ENCODE measurements at places on chromosomes 1 and 21.

DNA sequence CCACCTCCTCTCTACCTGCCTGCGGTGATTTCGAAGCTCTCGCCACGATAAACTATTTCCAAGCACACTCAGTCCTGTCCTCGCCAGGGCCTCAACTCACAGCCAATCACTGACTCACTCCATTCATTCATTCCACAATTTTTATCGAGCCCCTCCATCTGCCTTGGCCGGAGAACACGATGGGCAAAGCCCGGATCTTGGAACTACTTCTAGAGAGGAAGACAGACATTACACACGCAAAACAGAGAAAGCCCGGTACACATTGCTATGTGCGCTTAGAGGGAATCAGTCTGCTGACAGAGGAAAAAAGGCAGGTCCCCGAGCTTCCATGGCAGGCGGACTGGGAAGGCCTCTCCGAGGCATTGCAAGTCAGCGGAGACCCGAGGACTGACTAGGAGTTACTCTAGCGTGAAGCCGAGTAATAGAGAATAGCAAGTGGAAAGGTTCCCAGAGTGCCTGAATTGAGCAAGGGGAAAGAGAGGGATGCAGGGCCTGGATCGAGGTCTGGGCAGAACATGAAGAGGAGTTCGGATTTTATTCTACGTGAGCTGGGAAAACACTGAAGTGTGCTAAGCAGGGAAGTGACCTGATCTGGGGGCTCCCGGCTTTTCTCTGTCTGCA is 54.2 kb upstream of the DNAJC6 start:
- peak; percentile 22 for DNase-seq

DNA sequence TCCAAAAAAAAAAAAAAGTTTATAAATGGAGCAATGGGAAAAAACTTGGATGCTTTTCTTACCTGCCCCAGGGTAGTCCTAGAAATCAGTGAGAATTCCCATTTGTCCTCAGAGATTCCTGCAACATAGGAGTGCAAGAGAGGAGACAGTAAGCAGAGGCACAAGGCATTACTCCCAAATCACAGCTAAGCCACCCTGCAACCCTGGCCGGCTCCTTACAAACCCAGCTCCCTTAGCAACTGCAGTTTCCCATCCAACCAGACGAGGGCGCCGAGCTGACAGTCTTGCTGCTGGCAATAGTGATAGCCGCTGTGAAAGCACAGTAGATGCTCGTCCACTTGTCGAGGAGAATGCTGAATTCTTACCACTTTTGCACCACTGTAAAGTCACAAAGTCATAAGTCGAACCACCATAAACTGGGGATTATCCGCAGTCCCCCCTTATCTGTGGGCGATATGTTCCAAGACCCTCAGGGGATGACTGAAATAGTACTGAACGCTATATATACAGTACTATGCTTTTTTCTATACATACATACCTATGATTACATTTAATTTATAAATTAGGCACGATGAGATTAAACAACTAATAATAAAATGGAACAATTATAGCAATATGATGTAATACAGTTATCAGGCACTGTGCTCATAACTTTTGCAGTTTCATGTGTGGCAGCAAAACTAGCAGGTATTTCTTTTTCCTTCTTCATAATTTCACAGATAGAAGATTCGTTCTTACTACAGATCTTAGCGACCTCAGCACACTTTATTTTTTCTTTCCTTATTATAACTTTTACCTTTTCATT is 6.0 kb upstream of the PITHD1 start:
- DNase-seq, result peak; percentile 90

- no peak for DNase-seq
Measured at GRCh38 chr1:214264196-214264595, 16.8 kb upstream of the SMYD2 start.

GRCh38 chr1:39268112-39268581 is 63.7 kb downstream of the MACF1 start:
- DNase-seq, result peak; percentile 74

DNA sequence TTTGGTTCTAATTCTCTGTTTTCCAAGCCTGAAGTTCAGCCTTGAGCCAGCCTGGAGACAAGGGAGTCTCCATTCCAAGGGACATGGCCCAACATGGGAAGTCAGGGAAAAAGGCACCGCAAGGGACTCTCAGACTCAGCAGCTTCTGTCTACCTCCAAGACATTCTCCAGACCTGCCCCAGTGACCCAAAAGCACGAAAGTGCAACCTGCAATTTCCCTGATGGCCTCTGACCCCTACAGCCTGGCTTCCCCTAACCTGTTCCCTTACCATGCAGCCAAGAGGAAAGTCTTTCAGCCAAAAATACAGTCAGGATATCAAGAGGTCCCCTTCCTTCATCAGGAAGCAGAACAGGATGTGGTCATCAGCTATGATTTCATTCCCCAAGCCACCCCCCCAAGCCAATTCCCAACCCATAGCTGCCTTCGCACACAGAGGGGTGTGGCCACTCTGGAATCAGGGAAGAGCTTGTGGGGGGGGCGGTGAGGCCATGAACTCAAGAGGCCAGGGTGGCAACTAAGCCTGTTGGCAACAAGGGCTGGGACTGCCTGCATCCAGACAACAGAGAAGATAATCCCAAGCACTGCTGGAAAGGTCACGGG is 59.2 kb downstream of the TIAM1 start:
- peak; percentile 63 for DNase-seq

GRCh38 chr1:152251391-152251790 is 27.4 kb upstream of the HRNR start:
- no peak for DNase-seq

- no peak for DNase-seq
Measured at GRCh38 chr1:201128476-201128875, 1.5 kb upstream of the ASCL5 start.

GRCh38 chr21:7917729-7918128 is 2603.7 kb upstream of the TPTE start:
- no peak for DNase-seq

DNA sequence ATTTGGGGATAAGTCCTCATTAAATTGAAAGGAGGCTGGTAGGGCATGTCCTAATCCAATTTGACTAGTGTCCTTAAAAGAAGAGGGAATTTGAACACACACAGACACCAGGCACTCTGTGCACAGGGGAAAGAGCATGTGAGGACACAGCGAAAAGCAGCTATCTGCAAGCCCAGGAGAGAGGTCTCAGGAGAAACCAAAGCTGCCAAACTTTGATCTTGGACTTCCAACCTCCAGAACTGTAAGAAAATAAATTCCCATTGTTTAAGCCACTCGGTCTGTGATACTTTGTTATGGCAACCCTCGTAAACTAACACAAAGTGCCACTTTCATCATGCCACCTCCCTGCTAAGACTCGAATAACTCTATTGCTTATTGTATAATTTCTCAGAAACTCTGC is 13.8 kb downstream of the PLA2G4A start:
- no peak for DNase-seq

- no peak for DNase-seq
Measured at GRCh38 chr21:44749759-44750674, 38.6 kb upstream of the TSPEAR start.

DNA sequence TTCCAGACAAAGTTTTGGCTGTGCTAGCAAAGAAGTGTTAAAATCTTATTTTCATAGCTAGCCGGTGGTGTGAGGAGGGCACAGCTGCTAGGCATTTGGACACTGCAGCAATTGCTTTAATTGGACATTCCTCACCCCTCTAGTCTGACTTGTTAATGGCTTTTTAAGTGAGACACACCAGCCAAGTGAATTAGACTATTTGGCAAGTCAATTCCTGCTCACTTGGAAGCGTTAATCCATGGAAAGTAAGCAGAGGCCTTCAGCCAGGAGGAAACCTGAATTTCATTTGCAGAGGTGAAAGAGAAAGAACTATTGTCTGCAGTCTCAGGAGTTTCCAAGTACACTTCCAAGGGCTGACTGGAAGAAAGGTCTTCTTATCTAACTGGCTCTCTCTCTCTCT is 175.7 kb downstream of the ST6GALNAC3 start:
- no peak for DNase-seq

DNA sequence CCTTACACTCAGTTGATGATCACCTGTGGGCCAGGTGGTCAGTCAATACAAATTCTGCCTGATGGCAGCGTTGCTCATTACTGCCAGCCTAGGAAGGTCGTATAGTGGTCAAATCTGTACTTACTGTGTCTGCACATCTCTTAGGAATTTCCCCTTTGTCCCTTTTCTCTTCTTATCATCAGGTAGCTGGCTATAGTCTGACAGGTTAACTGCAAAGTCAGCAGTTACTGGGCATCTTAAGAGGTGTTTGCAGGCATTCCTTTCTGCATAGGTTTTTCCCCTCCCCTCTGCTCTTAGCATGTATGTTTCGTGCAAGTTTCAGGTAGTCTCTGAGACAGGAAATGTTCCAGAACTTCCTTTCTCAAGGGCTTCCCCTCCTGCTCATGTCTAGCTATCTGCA is 298.7 kb downstream of the LRRIQ3 start:
- no peak for DNase-seq

DNA sequence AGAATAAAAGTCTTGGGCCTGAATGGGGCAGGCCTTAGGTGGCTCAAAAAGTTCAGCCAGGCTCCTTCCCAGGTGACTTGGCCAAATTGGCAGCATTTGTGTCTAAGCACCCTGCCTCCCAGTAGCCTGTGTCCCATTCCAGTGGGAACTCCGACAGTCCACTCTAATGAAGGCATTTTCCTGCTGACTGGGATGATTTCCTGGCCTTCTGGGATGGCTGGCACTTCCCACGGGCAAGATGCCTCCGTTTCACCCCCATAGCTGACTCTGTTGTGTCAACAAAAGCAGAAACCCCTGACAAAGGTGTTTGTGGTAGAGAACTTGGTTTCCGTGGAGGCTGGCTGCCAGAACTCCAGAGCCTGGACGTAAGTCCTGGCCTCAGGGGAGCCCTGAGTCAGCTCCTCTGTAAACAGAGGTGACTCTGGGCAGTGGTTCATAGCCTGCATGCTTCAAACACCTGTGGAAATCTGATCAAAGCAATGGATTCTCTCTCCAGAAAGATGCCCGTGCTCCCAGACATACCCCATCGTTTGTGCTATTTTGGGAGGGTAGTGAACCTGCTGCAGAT is 36.6 kb downstream of the WNT3A start:
- no peak for DNase-seq

GRCh38 chr1:155892796-155893195 is 18.4 kb downstream of the RIT1 start:
- DNase-seq, result no peak

GRCh38 chr1:222557148-222557547 is 9.2 kb upstream of the HHIPL2 start:
- no peak for DNase-seq

DNA sequence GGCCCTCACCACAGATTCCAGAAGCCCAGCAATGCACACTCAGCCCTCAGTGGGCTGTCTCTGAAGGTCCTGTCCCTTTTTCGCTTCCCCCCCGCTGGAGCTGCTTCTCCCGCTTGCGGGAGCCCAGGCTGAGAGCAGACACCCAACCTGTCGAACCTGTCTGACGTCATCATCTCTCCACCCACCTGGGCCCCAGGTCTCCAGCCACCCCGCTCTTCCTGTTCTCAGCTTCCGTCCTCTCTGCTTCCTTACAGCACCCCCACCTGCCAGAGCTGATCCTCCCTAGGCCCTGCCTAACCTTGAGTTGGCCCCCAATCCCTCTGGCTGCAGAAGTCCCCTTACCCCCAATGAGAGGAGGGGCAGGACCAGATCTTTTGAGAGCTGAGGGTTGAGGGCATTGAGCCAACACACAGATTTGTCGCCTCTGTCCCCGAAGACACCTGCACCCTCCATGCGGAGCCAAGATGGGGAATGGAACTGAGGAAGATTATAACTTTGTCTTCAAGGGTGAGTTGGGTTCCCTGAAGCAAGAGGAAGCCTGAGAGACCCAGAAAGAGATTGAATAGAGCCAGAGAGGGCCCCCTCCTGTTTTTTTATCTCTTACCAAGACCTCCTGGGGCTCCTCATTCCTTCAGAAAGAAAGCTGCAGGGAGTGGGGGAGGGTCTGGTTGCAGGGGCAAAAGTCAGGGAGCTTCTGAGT is at the start of gene RAB25:
TSS of gene RAB25 (plus strand) at position 224 of the 700 bp plus-strand sequence. CDS start at position 465, 241 bp downstream.
- DNase-seq, result no peak

DNA sequence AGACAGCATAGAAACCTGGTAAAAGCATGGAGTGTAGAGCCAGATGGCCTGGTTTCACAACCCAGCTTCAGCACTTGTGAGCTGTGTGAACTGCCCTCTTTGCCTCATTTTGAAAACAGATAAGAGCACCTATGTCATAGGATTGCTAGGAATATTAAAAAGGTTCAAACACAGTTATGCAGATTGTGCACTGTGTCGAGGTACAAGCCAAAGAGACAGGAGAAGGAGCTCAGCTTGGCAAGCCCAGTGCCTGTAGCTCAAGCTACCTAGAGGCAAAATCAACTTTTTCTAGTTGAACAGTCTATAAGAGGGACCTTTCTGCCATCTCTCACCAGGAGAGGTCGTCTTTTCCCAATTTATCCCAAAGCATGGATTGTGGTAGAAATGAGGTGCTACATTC is 5.0 kb downstream of the CHODL start:
- DNase-seq, result no peak

DNA sequence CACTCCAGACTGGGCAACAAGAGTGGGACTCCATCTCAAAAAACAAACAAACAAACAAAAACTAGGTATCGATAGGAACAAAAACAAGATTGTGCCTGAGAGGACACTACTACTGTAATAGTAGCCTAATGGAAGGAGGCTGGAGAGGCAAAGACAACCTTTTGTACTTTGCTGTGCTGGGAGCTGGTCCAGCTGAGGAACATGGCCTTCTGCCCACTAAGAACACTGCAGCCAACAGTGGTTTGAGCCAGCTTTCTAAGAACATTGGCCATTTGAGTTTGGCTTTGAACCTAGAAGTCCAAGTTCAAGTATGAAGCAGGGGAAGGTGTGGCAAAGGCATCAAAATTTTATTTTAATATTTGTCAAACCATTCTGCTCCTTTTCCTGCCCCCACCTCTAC is 22.7 kb upstream of the RGS8 start:
- no peak for DNase-seq

- DNase-seq, result no peak
Measured at GRCh38 chr1:210571356-210572284, 242.9 kb downstream of the HHAT start.

DNA sequence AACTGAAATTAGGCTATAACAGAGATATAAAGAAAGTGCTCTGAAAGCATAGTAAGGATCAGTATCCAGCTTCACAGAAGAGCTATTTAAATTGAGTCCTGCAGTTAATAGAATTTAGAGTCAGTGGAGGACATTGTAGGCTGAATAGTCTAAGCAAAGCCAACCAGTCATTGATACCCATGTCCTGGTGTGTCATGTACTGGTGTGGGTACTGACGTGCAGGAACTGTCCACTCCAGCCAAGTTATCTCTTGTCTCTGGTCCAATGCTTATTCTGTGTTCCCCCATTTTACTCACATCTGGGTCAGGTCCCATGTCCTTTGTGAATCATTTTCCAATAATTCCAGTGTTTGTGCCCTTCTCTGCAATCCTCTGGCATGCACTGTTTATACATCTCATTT is 90.0 kb downstream of the MACF1 start:
- no peak for DNase-seq

GRCh38 chr1:117286145-117286544 is 75.4 kb upstream of the VTCN1 start:
- DNase-seq, result no peak

DNA sequence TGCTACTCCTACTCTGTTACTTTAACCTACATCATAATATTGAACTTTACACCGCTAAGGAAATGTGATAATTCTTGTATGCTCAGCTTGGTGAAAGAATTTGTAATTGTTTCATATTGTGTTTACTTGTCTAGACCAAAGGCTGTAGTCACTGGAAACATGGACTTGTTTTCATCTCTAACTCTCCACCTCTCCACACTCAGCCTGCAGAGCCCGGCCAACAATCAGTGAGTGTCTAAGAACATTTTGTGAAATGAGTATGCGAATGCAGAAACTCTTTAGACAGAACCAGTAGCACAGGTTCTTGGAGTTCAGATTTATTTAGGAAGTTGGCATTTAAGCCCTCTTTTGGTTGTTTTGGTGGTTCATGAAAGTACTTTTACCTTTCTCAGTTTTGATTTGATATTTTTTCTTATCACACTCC is 3.2 kb upstream of the RWDD3 start:
- no peak for DNase-seq

Measured in suppressor macrophage treated with lipopolysaccharide for 1 hour (primary cell).